ENCODE measurements at places on chromosomes 16 and 17.

DNA sequence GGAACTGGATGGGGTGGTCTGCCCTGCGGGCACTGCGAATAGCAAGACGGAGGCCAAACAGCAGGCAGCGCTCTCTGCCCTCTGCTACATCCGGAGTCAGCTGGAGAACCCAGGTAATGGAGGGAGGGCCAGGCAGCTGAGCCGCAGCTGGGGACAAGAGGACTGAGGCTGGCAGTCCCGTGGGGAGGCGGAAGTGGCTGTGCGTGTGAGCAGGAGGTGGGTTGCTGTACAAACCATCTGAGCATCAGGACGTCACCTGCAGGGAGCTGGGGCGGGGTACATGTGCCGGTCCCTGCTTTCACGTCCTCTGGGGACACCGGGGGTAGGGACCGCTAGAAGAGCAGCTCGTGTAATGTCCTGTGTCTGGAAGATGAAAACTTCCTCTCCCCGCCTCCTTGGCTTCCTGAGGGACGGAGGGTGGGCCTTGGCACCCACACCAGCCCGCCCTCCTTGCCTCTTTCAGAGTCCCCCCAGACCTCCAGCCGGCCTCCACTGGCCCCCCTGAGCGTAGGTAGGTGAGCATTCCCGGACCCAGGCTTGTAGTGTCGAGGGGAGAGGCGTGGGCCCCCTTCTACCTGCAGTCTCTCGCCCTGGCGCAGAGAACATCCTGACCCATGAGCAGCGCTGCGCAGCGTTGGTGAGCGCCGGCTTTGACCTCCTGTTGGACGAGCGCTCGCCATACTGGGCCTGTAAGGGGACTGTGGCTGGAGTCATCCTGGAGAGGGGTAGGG is 3.7 kb downstream of the ADAD2 start:
- no peaks in the 10 kb centered on the region for H3K4me1 ChIP-seq
- no peaks in the 10 kb centered on the region for H3K36me3 ChIP-seq
- no peaks in the 10 kb centered on the region for H3K27me3 ChIP-seq
- no peak overlapping the region for H3K4me3 ChIP-seq
- no peak overlapping the region for H3K27ac ChIP-seq

DNA sequence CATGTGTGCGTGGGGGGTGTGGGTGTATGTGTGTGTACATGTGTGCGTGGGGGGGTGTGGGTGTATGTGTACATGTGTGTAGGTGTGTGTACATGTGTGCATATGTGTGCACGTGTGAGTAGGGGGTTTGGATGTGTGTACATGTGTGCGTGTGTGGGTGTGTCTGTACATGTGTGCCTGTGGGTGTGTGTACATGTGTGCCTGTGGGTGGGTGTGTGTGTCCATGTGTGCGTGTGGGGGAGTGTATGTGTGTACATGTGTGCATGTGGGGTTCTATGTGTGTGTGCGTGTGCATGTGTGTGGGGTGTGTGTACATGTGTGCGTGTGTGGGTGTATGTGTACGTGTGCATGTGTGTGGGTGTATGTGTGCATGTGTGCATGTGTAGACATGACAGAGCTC is 129.1 kb downstream of the C16orf95 start:
- DNase-seq: no peak
- peaks cover 6% of the 10 kb centered on the region for H3K27me3 ChIP-seq
- no peaks in the 10 kb centered on the region for H3K36me3 ChIP-seq
- no peaks in the 10 kb centered on the region for H3K4me1 ChIP-seq

GRCh38 chr16:74757349-74757748 is 17.3 kb downstream of the FA2H start:
- H3K4me1 ChIP-seq: no peaks in the 10 kb centered on the region
- H3K36me3 ChIP-seq: no peaks in the 10 kb centered on the region
- H3K4me3 ChIP-seq: no peak overlapping the region
- H3K27me3 ChIP-seq: no peaks in the 10 kb centered on the region
- H3K27ac ChIP-seq: no peak overlapping the region

- no peak overlapping the region for H3K27ac ChIP-seq
- no peaks in the 10 kb centered on the region for H3K4me1 ChIP-seq
- no peak for DNase-seq
Observed at GRCh38 chr17:63203652-63204051, 237.6 kb downstream of the TANC2 start.

DNA sequence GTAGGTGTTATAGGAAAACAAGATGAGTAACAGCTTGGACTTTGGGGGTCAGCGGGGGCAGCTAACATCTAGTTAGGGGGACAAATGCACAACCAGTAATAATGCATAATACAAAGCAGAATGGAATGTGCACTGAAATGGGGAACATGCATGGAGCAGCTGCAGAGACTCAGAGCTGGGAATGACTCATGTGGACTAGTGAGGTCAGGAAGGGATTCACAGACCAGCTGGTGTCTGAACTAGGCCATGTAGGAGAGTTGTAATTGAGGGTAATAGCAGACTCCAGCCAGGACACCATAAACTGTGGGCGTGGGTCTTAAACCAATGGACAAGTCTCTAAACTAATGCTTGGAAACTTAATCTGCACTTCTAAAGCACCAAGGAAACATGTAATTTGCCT is 176.8 kb upstream of the ASIC2 start:
- H3K27ac ChIP-seq: no peak overlapping the region
- H3K4me1 ChIP-seq: no peaks in the 10 kb centered on the region

Data from PC-9 (cell line).